ENCODE measurements at places on chromosomes 1 and 21.

DNA sequence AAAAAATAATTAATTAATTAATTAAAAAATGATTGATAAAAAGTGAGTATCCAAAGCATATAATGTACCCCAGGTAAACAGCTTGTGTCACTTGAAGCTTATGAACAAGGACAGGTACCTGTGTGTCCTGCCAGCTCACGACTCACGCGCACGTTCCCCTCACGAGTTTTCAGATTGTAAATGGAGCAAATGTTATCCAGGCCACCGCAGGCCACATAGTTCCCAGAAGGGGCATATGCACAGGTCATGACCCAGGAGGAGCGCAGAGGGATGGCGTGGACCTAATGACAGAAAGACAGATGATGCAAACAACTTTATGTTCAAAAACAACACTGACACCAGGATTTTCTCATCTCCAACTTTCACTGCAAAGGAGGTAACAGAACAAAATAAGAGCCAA, 26.0 kb upstream of the NADK start:
- no peak for DNase-seq

DNA sequence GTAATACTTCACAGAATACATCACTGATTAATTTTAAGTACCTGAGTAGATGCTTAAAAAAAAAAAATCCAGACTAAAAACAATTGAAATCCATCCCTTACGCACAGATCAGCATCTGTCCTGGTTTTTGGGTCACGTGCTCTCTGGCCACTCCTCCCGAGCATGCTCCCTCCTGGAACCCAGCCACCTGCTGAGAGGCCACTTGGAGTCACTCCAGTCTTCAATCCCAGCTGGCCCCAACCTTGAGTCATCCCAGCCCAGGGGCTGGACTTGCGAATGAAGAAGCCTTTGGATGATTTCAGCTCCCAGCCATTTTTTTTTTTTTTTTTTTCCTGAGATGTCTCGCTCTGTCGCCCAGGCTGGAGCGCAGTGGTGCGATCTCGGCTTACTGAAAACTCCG, 8.9 kb downstream of the MAP1LC3C start:
- no peak for DNase-seq

- no peak for DNase-seq
Measured at GRCh38 chr1:221350091-221350490, 391.8 kb downstream of the DUSP10 start.

DNA sequence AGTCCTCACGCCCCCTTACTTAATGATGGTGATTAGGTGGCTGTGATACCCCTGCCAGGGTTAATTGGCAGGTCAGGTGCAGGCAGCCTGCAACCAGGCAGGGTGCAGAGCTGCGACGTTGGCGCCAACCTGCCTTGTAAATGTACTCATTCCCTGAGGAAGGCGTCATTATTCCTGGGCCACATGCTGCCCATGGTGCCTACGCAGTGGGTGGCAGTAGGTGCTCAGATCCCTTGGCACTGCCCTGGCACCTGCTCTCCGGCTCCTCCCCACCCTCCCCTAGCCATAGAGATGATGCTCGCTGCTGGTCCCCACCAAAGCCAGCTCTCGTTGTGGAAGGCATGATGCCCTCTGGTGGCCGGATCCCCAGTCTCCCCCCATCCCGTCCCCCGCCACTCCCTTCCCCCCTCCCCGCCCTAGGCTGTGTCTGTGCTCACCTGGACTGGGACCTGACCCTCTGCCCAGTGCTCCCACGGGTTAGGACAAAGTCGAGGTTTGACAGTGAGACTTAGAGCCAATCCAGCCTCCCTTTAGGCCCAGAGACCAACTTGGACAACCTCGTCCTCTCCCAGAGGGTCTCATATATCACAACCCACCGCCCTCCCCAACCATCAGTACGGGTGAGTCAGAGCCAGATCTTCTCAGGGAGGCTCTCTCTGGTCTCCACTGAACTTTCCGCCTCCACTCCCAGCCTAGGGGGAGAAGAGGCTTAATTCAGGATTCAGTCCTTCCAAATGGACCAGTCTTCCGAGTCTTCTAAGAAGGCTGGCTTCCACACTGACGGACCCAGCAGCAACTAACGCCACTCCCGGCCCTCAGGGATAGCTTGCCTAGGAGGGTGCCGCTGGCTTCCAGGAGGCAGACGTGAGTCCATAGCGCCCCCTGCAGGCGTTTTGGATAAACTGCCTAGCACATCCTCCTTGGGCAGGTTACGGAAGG, 5.7 kb downstream of the KRTCAP2 start:
- DNase-seq, result peak; percentile 79

DNA sequence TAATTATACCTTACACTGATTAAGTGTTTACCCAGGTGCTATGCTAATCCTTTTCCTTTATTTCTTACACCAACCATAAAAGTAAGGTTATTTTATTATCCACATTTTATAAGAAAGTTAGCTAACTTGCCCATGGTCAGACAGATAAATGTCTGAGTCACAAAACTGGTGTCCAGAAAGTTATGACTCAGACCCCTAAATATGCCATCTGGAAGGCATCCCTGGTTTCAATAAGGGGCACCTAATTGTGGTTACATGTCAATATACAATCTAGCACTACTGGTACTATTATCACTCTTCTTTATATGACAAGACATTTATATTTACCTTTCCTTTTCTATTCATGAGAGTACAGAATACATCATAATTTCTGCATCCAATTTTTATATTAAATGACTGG, 496.5 kb upstream of the ADGRL2 start:
- DNase-seq, result no peak

GRCh38 chr1:67138813-67139499, 4.2 kb upstream of the C1orf141 start:
- no peak for DNase-seq

GRCh38 chr1:170727963-170728362, 64.0 kb downstream of the PRRX1 start:
- DNase-seq, result no peak

- peak; percentile 4 for DNase-seq
Measured at GRCh38 chr1:201229095-201229494, 38.5 kb downstream of the IGFN1 start.

DNA sequence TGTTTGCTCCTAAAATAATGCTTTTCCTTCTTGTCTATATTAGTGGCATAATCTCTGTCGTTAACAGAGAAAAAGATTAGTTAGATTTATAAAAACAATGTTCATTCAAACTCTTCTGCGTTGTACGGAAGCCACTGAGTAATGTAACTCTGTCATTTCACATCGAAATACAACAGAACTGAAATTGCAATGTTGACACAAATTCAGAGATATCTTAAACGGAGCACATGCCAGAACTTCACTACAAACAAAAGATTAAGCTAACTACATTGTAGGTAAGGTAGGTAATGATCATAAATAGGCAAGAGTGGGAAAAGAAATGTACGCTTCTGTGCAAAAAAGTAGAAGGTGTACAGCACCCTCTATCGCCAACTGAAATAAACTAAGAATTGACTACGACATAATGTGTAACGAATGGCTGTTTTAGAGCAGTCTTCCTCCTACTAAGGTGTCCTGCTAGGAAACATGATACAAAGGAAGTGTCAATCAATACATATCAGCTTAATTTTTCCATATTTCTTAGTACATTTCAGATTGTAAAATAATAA, 56.6 kb downstream of the PCNX2 start:
- no peak for DNase-seq

DNA sequence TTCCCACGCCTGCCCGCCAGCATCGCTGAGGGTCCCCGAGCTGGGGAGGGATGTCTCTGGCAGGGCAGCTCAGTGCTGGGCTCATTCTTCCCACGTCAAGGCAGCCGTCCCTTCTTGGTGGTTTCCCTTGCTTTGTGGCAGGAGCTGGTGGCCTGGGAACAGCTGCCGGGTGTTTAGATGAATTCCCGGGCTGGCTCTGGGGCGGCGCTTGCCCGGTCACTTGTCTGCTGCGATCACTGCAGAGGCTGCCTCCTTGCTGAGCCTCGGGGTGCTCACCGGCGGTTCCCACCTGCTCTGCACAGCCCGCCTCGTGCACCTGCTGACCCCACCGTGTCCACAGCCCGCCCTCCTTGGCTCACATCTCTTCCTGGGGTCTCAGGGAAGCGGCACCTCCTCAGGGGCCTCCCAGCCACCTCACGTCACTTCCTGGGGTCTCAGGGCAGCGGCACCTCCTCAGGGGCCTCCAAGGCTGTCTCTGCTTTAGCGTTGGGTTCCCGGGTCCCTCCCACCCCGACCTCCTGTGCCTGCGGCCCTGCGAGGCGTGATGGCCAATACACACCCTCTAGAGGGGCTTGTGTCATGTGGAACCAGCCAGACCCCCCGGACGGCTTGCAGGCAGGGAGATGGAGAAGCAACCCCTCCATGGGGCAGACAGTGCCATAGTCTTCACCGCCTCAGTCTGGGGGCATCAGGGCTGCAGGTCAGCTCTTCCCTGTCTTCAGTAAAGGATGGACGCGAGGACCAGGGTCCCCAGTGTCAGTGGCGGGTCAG, 13.5 kb downstream of the COL18A1 start:
- DNase-seq, result no peak

GRCh38 chr1:171909711-171910110, 68.4 kb downstream of the DNM3 start:
- DNase-seq, result no peak

DNA sequence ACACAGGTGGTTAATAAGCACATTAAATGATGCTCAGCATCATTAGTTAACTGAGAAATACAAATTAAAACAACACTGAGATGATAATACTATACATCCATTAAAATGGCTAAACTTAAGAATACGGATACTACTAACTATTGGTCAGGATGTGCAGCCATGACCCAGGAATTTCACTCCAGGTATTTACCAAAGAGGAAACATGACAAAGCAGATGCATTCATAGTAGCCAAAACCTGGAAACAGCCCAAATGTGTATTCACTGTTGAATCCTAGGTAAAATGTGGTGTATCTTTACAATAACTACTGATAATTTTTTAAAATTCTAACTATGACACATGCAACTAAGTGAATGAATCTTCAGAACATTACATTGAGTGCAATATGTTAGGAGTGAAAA, 73.0 kb downstream of the PTPRC start:
- DNase-seq, result no peak

- DNase-seq, result no peak
Measured at GRCh38 chr1:184392779-184393522, 6.1 kb downstream of the C1orf21 start.

GRCh38 chr21:41119901-41120300, 48.1 kb upstream of the BACE2 start:
- no peak for DNase-seq

- DNase-seq, result no peak
Measured at GRCh38 chr1:109112056-109112651, 1.8 kb upstream of the ELAPOR1 start.

- DNase-seq, result no peak
Measured at GRCh38 chr1:157133426-157133825, 4.8 kb downstream of the ETV3 start.

DNA sequence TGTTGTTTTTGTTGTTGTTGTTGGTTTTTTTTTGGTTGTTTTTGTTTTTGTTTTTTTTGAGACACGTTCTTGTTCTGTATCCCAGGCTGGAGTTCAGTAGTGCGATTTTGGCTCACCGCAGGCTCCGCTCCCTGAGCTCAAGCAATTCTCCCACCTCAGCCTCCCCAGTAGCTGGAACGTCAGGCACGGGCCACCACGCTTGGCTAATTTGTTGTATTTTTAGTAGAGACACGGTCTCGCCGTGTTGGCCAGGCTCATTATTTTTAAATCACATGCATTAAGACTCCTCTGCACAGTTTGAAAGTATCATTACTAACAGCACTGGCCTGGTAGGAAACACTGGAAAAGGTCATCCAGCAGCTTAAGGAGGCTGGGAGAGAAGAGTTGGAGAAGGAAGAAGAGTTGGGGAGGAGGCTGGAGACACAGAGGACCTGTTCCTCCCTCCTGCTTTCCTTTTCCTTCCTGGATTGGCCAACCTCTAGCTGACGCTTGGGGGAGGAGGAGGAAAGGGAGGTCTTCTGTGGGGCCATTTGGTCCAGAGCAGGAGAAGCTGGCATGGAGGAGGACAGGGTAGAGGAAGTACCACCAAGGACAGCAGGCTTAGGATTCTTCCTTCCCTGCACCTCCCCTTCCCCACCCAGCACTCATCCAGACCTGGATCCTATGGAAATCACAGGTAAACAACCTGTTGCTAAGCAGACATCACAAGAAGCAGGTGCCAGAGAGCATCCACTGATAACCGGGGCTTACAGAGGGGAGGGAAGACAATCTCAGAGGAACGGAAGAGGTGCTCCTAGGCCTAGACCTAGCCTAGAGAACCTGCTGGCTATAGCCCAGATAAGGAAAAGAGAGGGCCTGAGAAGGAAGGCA, 71.9 kb upstream of the GOLT1A start:
- no peak for DNase-seq

DNA sequence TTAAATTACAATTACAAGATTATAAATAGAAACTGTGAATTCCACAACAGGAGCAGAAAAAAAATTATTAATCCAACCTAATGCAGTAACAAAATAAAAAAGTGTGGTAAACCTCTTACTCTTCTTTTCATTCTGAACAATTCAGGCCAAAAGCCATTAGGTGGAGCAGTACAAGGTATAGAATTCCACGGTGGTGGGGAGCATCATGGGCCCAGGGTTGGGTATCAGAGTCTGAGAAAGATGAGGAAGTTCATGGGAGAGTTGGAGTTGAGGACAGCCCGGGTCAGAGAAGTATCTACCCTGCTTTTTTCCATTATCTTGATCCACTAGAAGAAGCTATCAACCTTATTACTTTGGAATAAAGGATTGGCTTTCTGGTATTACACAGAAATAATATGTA, 586.9 kb downstream of the AGBL4 start:
- DNase-seq, result no peak

GRCh38 chr1:59638231-59638711, 176.5 kb upstream of the HOOK1 start:
- DNase-seq, result no peak

GRCh38 chr1:30679976-30680305, 43.4 kb downstream of the MATN1 start:
- no peak for DNase-seq

DNA sequence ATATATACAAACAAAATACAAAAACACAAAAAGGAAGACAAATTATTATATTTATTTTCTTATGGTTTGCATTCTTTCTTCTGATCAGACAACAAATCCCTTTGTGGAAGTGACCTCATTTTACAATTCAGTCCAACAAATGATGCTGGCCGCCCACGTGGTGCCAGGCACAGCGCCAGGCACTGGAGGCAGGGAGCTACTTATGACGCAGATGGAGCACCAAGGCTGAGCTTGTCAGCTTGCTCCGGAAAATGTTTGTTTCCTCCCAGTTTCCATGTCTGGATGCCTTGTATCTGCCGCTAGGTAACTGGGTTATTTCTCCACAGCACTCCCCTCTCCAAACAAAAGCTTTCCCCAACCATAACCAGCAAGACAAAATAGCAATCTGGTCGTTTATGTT, 30.7 kb upstream of the CD34 start:
- no peak for DNase-seq

GRCh38 chr1:182385885-182386853, 5.4 kb downstream of the GLUL start:
- DNase-seq, result no peak

DNA sequence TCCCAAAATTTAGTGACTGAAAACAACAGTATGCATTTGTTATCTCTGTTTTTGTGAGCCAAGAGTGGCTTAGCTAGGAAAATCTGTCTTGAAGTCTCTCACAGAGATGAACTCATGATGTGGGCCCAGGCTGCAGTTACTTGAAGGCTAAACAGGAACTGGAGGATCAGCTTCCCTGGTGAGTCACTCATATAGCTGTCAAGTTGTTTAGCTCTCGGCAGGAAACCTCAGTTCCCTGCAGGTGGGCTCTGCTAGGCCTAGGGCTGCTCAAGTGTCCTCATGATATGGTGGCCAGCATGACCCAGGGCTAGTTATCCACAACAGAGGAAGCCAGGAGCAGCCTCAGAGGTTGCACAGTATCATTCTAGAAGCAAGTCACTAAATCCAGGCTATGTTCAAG, 30.2 kb upstream of the DDX59 start:
- DNase-seq, result no peak
